ENCODE measurements at places on chromosomes 2 and 18.

DNA sequence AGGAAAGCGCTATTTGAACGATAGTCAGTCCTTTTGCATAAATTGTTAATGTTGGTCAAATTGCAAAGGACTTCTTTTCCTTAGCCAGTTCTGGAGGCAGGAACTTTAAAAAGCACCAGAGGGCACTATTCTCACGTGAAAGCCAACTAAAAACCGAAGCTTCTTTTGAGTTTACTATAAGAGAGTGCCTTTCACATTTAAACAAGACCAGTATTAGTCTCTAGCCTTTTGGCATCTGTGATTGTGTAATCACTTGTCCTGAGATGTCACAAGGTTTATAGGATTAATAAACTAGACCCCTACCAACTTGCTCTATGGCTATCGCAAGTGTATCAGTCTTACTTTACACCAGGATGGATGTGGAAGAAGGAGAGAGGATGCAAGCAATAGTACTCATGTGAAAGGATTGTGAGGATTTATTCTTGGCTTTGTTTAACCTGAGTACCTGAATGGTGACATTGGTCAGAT, 14.4 kb upstream of the STAT4 start:
- DNase-seq = peak; percentile 58

GRCh38 chr2:63093502-63093901, 42.9 kb downstream of the OTX1 start:
- no peak for DNase-seq

DNA sequence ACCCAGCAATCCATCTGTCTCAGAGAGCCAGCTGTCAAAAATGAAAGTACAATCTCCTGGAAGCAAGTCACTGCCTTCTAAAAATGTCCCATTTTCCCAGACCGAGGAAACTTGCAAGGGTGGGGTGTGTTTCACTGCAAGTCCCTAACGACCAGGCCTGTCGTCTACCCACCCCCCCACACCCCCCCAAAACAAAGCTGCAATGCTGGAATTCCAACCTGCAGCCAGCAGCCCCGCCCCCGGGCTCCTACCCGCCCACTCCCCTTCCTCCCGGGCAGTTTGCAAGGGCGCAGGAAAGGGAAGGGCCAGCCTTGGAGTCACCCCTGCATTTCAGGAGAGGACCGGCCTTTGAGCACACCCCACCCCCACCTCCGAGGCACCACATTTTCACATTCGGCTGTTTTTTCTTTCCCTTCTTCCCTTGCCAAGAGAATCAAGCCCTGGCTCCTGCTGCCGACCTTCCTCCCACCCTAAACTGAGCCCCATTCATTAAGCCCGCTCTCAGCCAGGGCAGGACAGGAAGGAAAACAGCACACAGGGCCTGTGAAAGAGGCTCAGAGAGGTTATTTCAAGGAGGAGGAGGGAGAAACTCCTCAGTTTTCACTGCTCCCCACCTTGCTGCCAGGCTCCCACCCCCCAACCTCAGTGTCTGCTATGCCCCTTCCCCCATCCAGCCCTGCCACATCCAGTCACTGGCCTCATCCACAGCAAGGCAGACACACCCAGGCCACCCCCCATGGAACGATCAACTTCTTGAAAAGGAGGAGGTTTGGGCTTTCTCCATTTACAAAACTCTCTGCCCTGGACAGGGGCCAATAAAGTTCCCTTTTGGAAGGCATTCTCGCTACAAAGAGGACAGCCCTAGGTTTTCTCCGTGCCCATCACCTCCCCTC, 11.3 kb downstream of the SMAD7 start:
- DNase-seq = no peak

- DNase-seq = no peak
These were observed 95.0 kb downstream of the HDAC4 start for GRCh38 chr2:239305771-239306170.

DNA sequence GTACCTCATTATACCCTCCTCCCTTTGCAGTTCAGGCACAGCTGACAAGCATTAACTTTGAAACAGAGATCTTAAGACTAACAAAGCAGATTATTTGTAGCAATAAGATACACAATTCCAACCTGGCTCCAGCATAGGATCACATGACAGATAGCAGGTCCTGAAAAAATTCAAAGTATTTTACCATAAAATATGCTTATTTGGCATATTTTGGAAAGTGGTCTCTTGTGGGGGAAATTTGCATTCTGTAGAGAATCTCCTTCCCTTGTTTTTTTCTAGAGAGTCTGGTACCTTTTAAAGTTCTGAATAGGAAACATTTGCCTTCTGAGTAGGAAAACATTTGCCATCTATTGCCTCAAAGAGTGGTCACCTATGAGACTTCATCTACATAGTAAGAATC, 212.8 kb upstream of the SH3BP4 start:
- no peak for DNase-seq

- DNase-seq = no peak
These were observed 89.3 kb downstream of the MBD5 start for GRCh38 chr2:148110184-148110583.

GRCh38 chr2:231533777-231534125, 3.5 kb upstream of the NMUR1 start:
- no peak for DNase-seq

GRCh38 chr2:59733567-59733930, 819.9 kb downstream of the BCL11A start:
- no peak for DNase-seq

DNA sequence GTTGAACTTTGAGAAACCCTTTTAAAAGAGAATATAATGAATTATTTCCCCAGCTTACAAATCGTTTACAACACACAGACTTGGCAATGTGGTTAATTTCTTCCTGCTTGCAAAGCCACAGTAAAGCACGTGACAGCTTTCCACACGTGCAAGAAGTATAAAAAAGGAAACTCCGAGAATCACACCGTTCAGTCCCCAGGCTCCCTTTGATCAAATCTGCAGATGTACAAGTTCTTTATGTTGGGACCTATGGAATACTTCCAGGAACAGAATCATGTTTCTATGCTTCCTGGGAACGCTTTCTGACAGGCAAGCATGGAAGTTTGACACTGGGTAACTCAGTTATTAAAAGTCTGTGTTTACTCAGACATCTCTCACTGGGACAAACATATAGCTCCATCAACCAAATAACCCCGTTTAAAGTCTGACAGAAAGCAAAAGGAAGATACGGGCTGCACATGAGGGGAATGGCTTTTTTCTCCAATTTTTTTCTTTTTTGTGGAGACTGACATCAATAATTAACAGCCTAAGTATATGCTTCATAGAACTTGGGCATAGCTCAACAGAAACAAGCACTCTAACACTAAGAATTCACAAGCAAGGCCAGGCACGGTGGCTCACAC, 134.8 kb downstream of the EIPR1 start:
- no peak for DNase-seq

GRCh38 chr2:144460727-144461307, 59.1 kb downstream of the ZEB2 start:
- DNase-seq = no peak

- DNase-seq = no peak
These were observed 252.3 kb downstream of the HAUS1 start for GRCh38 chr18:46356278-46357033.

DNA sequence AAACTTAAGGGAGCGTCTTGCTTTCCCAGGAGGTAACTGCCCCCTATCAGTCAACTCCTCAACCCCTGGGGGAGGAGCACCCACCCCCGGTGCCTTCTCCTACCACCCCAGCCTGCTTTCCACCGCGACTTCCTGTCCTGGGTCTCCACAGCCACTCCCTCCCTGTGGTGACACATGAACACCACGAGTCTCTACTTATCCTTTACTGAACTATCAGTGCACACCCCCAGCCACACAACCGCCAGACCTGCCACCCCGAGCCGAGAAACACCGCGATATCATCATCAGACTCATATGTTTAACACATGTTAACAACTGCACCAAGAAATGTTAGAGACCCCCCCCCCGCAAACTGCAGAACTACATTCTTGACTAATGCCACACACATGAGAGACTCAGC, 43.3 kb downstream of the LONRF2 start:
- DNase-seq = no peak

- no peak for DNase-seq
These were observed 62.3 kb downstream of the TTC32 start for GRCh38 chr2:19839438-19839837.

- no peak for DNase-seq
These were observed 289.2 kb upstream of the SLC39A10 start for GRCh38 chr2:195367809-195368208.

DNA sequence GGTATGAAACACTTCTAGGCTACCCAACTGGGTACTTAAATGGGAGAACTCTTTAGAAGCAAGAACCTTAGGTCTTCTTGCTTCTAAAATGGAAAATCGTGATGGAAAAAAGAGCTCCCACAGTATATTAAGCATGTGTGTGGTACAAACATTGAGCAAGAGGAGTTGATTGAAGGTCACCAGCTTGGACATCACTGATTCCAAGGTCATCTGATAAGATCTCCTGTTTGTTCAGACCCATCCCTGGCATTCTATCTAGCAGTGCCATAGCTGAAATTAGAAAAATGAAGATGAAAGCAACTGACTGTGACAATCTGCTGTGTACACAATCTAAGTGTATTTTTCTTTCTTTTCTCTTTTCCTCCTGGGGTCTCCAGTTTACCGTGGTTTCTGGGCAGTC, 35.7 kb downstream of the TMEM182 start:
- no peak for DNase-seq

GRCh38 chr2:241603686-241604085, 33.3 kb downstream of the THAP4 start:
- no peak for DNase-seq

GRCh38 chr2:237512774-237513466, 25.9 kb downstream of the MLPH start:
- peak; percentile 61 for DNase-seq

- no peak for DNase-seq
These were observed 38.6 kb upstream of the CCDC102B start for GRCh38 chr18:68759308-68759707.

GRCh38 chr2:227461811-227462461, 10.0 kb upstream of the AGFG1 start:
- no peak for DNase-seq

GRCh38 chr2:120013597-120014223, 833 bp downstream of the EPB41L5 start:
- DNase-seq = peak; percentile 3

DNA sequence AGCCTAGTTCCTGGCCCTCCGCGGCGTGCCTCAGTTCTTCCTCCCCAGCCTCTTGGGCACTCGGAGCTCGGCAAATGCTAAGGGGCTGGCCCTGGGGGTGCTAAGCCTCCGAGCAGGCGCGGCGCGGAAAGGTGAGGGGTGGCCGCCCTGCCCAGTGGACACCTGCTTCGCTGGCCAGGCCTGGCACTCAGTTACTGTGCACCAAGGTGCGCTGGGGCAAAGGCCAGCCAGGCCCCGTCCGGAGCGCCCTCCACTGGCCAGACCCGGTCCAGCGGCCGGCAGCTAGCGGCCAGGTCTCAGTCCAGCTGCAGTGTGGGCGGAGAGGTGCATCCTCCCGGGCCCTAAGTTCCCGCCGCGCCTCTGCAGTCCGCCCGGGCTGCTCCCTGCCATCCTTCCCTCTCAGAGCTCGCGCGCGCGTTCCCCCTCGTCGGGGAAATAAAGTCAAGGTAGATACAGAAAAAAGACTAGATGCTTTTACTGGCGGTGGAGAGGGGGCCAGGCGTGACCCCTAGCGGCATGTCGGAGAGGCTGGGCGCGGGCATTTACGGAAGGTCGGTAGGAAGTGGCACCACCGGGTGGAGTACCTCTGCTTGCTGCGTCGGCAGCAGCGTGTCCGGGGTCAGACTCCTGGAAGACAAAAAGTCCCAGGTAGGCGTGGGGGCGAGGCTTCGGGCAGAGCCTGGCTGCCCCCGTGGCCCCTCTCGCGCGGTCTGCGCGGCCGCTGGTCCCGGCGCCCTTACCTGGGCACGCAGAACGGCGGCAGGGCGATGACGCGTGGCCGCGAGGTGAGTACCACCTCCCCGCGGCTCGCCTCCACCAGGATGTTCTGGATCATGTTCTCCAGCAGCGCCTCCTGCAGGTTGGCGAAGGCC, 9.4 kb upstream of the CRYBA2 start:
- DNase-seq = peak; percentile 40

DNA sequence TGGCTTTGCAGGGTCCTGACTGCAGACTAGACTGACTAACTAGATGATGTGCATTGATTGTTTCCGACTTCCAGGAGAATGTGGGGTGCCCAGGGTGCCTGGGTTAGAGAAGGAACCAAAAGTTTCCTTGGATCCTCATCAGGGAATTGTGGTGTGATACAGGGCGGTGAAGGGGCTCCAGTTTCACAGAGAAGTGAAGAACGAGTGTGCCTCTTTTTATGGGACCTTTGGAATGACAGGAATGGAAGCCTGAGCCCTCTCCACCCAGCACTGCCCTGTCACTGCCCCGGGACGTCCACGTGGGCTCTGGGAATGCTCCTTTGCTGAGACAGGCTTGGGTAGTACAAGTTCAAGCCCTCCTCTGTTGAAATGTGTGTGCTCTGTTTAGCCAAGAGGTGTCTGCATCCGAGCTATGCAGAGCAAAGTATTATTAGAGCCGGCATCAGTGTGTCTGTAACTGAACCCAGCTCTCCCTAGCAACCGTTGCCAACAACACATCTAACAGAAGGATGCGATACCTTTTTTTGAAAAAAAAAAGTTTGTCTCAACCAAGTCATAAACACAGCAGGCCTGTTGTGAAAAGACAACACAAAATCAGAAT, 183.6 kb downstream of the SMAD7 start:
- no peak for DNase-seq

DNA sequence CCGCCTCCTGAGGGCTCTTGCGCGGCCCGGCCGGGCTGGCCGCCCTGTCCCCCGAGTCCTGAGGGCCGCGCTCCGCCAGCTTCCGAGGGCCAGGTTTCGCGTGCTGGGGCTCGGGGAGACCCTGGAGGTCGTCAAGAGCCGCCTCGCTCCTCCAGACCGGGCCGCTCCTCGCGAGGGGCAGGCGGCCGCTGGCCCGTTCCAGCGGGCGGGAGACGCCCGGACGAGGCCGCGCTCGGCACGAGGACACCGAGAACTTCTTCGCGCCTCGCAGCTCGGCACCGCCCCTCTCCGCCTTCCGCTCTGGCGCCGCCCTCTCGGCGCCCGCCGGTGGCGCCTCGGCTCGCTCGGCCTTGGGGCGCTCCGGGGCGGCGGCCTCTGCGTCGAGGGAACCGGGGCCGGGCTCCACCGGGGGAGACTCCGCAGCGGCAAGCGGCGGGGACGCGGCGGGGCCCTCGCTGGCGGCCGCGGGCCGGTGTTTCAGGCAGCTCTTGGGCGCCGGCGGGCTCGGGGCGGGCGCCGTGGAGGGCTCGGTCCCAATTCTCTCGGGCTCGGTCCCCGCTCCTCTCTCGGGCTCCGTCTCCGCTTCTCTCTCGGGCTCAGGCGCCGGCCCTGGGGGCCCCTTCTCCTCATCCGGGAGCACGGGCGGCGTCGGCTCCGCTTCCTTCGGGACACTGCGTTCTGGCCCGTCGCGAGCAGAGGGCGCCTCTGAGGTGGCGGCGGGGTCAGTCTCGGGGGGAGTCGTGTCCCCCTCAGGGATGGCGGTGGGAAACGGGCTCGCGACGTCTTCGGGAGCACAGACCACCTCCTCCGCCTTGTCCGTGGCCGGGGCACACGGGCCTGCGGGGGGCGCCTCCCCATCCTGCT, 91.6 kb upstream of the MGAT4A start:
- no peak for DNase-seq

DNA sequence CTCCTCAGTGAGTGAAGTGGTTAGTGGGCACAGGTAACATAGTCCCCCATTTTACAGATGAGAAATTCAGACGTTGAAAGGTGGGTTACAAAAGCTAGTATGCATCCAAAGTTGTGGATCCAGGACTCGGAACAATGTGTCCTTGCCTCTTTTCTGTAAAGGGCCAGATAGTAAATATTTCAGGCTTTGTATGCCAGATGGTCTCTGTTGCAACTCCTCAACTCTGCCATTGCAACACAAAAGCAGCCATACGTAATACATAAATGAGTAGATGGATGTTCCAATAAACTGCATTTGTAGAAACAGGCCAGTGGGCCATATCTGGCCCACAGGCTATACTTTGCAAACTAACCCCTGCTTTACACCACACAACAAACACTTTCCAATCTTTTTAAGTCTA, 166.6 kb upstream of the PKDCC start:
- no peak for DNase-seq

Measured in mammary epithelial cell (primary cell).